ENCODE measurements at places on chromosomes 11 and 22.

DNA sequence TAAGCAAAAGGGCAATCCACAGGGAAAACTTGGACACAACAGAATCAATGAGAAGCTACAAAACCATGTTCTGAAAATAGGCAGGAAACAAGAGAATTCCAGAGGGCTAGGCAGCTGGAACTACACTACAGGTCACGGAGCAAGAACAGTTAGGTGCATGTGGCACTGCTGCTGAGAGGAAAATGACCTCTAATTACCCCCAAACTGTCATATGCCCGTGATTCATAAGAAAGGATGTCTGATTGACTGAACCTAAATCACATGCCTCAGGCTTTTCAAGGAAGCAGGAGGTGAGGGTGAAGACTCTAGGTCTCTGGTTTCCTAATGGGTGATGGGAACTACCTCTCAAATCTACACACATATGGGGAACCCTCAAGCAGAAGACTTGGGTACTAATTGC is 17.9 kb upstream of the RRAS2 start:
- no peak for DNase-seq

DNA sequence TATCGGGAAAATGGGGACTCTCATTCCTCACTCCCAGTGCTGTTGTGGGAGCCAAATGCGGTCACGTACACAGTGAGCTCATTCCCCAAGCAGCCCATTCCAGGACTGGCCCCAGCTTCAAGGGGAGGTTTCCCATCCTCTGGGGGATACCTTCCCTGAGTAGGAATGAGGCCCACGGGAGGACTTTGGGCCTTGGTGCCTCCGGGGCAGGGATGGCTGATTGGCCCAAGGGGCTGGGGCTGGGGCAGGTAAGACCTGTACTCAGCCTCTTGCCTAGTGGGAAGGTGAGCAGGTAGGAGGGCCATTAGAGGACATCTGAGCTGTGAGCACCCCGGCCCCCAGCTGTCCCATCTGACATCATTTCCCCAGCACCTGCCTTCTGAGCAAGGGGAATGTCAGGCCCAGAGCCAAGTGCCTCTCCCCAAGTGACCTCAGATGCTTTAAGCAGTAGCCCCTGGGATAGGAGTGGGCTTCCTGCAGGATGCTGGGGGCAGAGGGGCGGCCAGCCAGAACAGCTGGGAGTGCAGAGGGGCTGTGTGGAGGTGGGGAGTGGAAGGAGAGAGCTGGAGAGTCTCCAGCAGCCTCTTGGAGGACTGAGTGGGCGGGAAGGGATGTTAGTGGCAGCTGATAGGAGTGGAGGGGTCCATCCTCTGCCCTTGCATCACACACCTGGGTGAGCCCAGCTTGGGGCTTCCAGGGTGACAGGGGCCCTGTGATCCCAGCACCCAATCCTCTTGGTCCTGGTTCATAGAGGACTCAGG is 58.4 kb downstream of the CD82 start:
- DNase-seq: no peak

GRCh38 chr11:133491680-133492383 is 40.5 kb downstream of the OPCML start:
- DNase-seq: no peak

DNA sequence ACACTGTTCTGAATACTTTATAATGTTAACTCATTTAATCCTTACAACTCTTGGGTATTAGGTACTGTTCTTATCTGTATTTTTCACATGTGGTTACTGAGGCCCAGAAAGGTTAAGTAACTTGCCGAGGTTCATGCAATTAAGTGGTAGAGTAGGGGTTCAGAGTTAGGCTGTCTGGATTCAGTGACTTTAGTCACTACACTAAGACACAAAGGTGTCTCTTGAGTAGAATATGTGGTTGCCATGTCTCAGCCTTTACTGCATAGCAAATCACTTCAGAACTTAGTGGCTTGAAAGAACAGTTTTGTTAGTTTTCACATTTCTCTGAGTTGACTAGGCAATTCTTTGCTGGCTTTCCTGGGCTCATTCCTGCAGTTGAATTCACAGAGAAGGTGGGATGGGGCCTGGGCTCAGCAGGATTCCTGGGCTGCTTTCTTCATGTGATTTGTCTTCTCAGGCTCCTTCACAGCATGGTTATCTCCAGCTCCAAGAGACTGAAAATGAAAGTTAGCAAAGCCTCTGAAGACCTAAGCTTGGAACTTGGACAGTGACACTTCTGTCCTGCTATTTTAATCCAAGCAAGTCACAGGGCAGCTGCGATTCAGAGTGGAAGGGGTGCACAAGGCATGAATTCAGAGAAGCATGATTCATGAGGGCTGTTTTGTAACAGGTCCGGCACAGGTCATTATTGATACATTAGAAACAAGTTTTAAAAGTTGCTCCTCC is 68.3 kb downstream of the SPECC1L start:
- no peak for DNase-seq

- no peak for DNase-seq
Measured at GRCh38 chr11:72012897-72013721, 14.4 kb downstream of the IL18BP start.
